COLO829 (cell line): ENCODE measurements at places on chromosomes 5 and 9.

- DNase-seq: no peak
Observed at GRCh38 chr5:126506079-126506478, 82.9 kb downstream of the GRAMD2B start.

- no peak for DNase-seq
Observed at GRCh38 chr5:6578676-6579343, 54.0 kb downstream of the NSUN2 start.

DNA sequence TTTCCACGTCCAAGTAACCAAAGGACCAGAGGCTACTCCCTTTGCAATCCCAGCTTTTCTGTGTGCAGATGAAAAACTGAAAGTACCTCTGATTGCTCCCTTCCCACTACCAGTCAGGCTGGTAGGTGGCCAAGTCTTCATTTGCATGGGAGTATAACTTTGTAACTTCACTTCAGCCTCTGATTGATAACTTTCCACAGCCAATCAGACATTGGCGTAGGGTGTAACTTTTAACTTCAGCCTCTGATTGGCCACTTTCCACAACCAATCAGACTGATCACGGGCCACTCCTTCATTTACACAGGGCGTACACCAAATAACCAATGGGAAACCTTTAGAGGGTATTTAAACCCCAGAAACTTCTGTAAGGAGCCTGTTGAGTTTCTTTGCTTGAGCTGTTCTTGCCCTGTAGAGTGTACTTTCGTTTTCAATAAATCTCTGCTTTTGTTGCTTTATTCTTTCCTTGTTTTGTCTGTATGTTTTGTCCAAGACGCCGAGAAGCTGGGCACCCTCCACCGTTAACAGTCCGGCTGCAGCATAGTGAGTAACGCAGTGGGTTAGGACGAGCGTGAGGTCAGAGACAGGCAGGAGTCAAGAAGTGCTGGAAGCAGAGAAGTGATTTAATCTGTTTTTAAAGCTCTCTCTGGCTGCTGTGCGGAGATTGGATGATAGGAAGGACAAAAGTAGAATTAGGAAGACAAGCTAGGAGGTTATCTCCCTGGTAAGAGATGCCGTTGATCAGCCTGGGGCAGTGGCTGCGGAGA is 3.5 kb upstream of the EXOSC2 start:
- peak; percentile 92 for DNase-seq

GRCh38 chr5:84379749-84380148 is 4.9 kb downstream of the EDIL3 start:
- DNase-seq: no peak

- no peak for DNase-seq
Observed at GRCh38 chr5:133750356-133750755, 138.0 kb upstream of the FSTL4 start.

DNA sequence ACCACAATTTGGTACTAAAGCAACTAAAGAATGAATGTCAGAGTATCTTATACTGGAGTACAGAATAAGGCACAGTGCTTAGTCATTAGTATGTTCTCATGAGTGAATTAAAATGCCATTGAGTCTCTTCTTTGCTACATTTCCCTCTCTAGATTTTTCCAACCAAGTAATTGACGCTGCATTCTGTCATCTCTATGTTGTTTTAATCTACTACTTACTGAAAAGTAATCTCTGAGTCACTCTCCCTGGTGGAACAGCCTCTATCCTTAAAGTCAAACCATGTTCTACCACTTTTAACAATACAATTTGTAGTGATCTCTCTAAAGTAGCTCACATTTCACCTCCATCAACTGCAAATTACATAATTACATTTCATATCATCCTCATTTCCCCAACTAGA is 495.1 kb downstream of the CDH18 start:
- DNase-seq: no peak

- no peak for DNase-seq
Observed at GRCh38 chr9:94602666-94603065, 9.0 kb upstream of the FBP2 start.

- peak; percentile 6 for DNase-seq
Observed at GRCh38 chr5:36240779-36241630, 720 bp downstream of the NADK2 start.

GRCh38 chr5:55758714-55759113 is 20.9 kb downstream of the DDX4 start:
- DNase-seq: no peak
